Stomach (tissue), 19 donors: ENCODE measurements at places on chromosomes 5 and 9. TPM values are rescaled to one million over a fixed set of nuclear protein-coding genes. Genes with fewer than 3 reads are reported as not detected.

FBN2 gene
- 4.3 TPM for total RNA-seq

GRCh38 chr5:61525512-61526206, 193.6 kb downstream of the ZSWIM6 start:
- DNase-seq, result no peak

- no peak for DNase-seq
Observed at GRCh38 chr9:117335837-117336433, 78.9 kb downstream of the ASTN2 start.

SGCD gene
- total RNA-seq, result 8.0 TPM

DNA sequence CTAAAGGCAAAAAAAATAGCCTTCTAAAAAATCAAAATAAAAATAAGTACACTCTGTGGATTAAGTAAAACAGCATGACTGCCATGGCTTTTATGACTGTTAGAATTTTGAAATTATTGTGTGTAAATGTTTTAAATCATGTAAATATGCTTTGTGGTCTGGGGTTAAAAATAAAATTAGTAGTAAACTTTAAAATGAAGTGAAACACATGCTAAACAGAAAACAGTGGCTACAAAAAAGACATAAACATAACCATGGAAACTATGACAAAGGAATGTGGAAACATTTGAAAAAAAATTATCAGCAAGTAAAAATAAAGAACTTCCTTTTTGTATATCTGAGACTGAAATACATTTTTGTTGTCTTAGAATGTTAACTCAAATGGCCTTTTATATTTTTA, 134.5 kb upstream of the SPEF2 start:
- DNase-seq, result no peak

GRCh38 chr5:171272996-171273970, 35.8 kb upstream of the TLX3 start:
- DNase-seq, result no peak

DNA sequence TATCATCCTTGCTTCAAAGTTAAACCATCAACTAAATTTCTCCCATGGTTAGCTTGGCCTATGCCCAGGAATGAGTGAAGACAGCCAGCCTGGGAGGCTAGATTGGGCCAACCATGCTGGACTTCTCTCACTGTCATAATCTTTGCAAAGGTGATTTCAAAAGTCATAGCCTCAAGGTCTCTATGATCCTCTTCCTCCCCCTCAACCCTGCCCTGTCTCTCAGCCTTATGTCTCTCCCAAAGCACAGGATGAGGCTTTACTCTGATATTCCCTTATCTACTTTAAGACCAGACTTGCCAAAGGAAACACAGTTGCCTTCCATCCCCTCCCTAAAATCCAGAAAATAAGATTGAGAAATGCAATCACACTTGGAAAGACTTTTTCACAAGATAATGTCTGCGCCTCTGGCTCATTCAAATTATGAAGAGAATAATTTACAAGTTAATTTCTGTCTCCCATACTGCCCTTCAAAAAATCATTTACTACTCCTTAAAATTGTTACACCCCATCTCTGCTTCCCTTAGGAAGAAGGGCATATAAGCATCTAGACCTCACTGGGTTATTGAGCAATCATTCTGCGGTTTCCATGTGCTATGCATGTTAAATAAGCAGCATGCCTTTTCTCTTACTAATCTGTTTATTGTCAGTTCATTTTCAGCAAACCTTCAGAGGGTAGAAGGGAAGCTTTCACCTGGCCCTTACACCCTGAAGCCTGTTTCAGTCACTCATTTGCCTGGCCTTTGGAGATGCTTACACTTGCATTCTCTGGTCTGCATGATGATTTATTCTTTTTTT, 113.8 kb upstream of the ANKRD55 start:
- DNase-seq, result peak; percentile 38

DNA sequence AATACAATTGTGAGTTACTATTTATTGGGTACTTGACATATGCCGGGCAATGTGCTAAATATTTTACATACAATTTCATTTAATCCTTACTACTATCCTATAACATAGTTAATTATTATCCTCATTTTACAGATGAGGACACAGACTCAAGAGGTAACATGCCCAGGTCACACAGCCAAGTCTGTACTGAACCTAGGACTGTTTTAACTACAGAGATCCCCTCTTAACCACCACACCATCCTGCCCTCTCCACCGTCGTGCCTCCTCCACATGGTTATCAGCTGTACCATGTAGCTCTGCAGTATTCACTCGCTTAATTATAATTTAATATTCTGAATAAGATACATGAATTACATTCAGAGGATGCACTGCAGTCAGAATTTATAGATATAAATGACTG, 5.3 kb downstream of the RAB14 start:
- no peak for DNase-seq

RLN1 gene
- not detected for total RNA-seq

SV2C gene
- 1.4 TPM for total RNA-seq

NOL8 gene
- total RNA-seq, result 75.4 TPM

- no peak for DNase-seq
Observed at GRCh38 chr5:3131161-3131560, 379.7 kb upstream of the IRX2 start.

DNA sequence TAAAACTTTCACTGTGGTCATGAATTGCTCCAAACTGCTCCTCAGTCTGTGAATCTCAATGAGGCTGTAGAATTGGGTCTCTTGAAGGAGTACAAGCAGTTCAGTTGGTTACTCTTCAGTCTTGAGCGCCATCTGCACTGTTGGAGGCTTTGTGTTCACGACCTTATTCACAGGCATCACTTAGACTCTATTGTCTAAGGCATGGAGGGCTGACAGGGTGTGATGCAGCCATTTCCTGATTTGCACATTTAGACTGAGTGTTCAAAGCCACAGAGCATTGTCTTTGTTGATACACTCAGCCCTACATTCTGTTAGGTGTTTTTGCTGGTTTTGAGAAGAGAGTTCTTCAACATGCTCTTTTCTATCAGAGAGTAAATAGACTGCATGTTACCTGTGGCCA, 355.9 kb upstream of the RIOK2 start:
- no peak for DNase-seq

- DNase-seq, result peak; percentile 14
Observed at GRCh38 chr5:153352685-153353219, 137.7 kb upstream of the GRIA1 start.

PCDHGB4 gene
- total RNA-seq, result 0.29 TPM

- no peak for DNase-seq
Observed at GRCh38 chr5:87850843-87851242, 417.8 kb downstream of the TMEM161B start.

ORM2 gene
- not detected for total RNA-seq

DNA sequence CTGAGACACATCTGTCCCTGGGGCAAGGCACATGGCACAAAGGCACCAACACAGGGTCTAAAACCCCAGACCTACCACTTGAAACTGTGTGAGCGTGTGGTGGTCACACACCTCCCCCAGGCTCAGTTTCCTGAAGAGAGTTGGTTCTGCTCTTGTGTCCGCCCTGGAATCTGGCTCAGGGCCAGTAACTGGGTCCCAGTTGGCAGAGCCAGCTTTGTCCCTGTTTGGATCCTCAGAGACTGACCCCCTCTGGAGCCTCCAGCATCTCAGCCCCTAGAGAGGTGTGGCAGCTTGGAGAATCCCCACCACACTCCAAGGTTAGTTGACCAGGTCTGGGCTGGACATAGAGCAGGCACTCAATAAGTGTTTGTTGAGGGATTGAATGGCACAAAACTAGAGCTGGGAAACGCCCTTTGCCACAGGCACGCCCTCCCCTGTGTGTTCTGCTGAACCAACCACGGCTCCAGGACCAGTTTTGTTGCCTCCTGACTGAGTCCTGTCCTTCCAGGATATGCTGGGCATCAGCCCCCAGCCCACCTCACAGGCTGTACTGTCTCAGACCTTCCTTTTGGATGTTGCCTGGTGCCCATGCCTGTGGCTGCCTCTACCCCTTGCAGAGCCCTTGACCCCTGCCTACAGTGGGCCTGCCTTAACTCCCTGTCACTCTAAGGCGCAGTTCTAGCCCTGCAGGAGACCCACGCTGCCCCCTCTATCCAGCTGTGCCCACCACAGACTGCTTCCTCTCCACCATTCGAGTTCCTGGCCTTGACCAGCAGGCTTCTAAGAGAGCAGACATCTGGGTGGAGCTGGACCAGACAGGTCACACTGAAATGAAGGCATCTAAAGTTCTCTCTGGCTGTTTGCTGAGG, 3.8 kb upstream of the PDLIM4 start:
- DNase-seq, result peak; percentile 79

C9orf85 gene
- total RNA-seq, result 9.4 TPM

DNA sequence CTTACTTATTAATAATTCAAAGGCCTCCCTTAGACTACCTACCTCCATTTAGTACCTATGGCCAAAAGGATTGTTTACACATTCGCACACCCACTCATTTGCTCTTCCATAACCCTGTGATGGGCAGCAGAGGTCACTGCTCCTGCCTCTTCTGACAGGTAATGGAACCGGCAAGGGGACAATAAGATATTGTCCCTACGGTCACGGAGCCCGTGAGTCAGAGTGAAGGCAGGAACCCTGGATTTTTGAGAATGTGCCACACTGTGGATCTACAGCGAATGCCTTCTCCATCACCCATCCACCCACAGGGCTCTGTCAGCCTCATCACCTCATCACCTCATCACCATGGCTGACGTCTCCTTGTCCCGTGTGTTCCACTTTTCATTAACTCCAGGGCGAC, 132.3 kb downstream of the MYO10 start:
- DNase-seq, result no peak

UNC13B gene
- 25.9 TPM for total RNA-seq

MELK gene
- 4.0 TPM for total RNA-seq

DNA sequence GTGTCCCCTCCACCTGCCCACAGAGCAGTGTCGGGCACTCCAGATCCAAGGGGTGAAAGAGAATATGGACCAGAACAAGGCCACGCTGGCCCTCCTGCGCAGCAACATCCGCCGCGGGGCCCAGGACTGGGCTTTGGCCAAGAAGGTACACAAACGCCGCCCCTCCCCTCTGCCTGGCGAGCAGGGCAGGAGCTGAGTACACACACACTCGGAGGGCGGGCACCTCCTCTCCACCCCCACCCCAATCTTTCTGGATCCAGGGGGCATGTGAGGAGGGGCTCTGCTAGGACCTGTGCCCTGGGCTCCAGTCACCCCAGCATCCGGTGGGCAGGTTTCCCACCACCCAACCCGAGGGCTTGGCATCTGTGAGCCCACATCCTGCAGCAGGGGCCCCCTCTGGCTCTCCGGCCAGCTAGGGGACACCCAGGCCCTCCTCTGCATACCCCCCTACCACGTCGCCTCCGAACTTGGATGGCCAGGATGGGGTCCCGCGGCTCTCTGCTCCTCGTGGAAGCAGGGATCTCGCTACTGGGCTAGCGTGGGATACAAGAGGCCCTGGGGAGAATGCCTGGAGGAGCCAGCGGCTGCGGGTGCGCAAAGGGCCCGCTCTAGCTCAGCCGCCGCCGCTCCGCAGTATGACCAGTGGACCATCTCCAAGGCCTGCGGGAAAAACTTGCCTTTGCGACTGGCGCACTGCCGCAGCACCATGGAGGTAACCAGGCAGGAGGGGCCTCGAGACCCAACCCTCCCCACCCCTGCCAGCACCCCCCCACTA, 3.1 kb downstream of the CCDC183 start:
- DNase-seq, result peak; percentile 89
